ENCODE measurements at places on chromosomes 3 and 15.

DNA sequence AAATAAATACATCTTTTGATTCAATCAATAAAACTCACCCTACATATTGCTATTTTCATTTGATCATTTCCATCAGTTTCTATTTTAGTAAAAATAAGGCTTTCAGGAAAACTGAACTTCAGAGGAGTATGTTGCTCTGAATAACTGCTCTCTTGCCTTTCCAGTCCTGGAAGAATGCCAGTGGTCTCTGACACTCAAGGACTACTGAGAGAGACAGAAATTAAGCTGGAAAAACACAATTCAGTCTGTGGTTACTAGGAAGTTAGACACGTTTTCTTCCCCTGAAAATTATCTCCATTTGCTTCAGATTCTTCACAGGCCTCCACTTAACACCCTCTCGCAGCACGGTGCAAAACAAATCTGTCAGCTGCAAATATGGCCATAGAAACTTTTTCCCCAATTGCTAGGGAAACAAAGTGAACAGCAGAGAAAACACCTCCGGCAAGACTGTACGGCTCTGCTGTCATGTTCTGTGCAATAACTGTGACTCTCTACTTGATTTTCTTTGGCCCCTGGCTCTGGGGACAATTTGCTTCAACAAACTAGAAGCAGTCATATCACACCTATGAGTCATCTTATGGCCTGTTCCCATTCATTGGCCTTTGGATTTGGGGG lies 353.0 kb downstream of the MAGI1 start:
- DNase-seq = no peak

DNA sequence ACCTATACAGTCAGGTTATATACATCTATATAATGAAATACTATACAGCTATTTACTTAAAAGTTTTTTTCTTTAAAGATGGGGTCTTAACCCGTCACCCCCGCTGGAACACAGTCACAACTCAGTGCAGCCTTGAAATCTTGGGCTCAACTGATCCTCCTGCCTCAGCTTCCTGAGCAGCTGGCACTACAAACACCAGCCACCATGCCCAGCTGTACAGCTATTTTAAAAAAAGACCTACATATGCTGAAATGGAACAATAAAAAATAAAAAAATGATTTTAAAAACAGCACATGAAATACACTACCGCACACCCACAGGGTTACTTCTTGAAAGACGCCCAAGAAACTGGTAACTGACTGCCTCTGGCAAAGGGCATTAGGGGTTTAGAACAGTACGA lies 3.8 kb downstream of the NCBP2 start:
- DNase-seq = no peak

GRCh38 chr3:38522002-38522401 lies 25.9 kb downstream of the EXOG start:
- no peak for DNase-seq

DNA sequence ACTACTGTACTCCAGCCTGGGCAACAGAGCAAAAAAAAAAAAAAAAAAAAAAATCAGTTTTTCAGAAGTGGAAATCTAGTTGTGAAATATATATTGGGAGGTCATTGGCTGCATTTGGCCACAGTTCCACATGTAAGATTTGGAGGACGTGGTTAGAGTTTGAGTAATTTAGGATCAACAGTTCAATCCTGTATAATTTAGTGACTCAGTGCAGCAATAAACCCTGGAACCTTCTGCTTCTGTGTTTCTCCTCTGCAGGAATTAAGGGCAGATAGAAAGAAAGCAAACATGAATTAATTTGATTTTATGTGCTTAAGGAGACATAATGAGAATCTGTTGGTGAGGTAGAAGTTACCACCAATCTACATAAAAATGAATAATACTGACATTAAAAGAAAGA lies 347.0 kb downstream of the PTPRG start:
- peak; percentile 57 for DNase-seq

DNA sequence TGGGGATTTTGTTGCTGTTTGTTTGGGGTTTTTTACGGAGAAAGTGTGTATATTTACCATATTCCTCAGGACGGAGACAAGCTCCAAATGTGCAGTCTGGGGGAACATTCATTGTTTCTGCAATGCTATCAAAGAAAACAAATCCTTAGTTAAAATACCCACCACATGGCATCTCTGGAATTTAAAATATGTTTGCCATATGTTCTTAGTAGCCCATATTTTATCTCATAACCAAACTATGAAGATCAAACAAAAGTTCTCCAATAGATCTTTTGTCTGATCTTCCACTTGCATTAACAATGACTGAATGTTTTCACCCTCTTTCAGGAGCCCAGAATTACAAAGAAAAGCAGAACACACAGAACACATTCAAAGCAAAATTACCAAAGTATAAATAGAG lies 35.3 kb downstream of the EFHB start:
- no peak for DNase-seq

Measured in skeletal muscle cell (primary cell).